Inflammatory macrophage (primary cell): ENCODE measurements at places on chromosomes 7 and 10.
A peak's percentile ranks its signal among the peaks of the same experiment; 100 is the strongest.

- DNase-seq, result peak; percentile 86
Measured at GRCh38 chr10:43304687-43305333, 37.9 kb upstream of the RASGEF1A start.

DNA sequence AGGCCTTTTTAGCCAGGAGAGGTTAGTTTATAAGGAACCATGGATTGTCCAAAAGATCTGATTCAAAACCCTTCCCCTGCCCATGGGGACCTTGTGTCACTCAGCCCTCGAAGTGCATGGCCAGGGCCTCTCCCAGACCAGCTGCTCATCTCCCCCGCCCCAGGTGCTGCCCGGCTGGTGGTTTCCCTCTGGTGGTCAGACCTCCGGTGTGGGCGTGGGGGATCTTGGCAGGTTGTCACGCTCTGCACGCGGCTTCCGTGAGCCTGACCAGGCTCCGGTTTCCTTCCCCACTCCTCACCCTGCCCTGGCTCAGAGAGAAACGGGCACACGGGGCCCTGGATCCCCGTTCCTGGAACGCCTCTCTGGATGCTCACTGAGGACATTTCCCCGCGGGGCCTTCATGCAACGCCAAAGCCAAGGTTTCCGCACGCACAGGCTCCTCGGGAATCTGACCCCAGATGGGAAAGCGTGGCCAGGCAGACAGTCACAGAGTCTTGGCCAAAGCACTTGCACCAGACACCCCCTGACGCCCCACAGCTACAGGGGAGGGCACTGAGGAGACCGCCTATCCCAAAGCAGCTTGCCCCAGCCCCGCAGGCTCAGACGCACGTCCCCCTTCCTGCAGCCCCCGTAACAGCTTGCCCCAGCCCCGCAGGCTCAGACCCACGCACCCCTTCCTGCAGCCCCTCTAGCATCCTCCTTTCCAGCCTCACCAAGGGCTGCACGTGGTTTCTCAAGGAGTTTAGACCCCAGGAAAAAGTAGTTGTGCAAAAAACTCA, 7.8 kb upstream of the DIP2C start:
- DNase-seq, result no peak

GRCh38 chr7:42002654-42003053, 234.4 kb downstream of the GLI3 start:
- DNase-seq, result no peak

DNA sequence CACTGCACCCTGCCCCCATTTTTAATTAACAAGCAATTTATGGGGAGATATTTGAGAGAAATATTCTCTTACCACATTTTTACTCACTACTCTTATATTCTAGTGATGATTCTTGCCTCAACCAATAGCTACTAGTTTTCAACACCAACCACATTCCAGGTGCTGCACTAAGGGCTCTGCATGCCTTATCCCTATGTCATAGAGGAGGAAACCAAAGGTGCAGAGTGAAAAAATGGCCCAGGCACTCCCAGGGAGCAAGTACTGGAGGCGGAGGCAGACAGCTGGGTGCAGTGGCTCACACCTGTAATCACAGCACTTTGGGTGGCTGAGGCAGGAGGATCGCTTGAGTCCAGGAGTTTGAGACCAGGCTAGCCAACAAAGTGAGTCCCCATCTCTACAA, 35.5 kb upstream of the TPST1 start:
- no peak for DNase-seq

DNA sequence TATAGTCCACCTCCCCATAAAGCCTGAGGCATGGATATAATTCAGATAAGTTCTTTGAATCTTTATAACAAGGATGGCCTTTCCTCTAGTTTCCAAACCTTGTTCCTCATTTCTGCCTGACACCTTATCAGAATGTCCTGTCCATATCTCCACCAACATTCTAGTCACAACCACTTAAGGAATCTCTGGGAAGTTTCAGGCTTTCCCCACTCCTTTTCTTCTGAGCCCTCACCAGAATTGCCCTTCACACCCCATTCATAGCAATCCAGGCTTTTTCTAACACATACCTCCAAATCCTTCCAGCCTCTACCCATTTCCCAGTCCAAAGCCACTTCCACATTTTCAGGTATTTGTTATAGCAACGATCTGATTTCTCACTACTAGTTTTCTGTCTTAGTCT, 18.0 kb upstream of the DIP2C start:
- DNase-seq, result no peak

- DNase-seq, result peak; percentile 26
Measured at GRCh38 chr7:23373151-23374004, 74.2 kb downstream of the MALSU1 start.

DNA sequence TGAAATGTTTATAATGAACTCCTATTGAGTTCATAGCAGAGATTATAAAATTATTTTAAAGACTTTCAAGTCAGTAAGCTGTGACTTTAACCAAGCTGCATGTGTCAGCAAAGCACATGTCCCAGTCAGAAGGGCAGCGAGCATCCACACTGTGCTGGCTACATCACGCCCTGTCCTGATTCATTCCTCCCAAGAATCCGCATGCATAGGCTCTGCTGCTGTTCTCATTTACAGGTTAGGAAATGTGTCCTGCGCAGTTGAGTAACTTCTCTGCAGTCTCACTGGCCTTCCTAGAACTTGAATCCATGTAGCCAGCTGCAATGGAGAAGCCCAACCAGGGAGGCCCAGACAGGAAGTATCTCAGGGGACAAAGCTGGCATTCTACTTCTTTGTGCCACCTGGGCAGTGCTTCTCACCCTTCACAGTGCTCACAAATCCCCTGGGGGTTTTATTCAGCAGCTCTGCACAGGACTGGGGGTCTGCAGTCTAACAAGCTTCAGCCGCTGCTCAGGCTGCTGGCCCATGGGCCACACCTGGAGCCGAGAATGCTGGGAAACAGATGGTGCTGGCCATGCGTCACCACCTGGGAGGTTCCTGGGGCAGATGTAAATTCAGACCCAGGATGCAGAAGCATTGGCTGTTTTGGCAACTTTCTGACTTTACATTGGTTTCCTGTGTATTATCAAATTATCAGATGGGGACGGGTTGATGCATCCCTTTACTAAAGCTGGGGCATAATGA, 192.8 kb upstream of the GDF10 start:
- DNase-seq, result peak; percentile 29

DNA sequence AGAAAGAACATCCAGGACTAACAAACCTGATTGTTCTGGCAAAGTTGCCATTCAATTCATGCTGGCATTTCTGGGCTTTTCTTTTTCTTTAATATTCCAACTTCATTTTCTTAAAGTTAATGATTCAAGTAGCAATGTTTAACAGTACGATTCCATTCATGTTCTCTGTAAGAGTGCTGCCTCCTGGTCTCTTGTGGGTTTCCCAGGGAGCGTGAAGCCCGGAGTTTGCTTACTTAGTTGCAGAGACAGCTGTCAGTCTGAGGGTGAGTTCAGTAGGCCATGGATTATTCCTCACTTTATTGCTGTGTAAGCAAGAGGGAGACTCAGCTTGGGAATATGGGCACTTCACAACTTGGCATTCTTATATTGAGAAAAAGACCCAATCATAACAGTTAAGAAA, 142.2 kb downstream of the TWIST1 start:
- no peak for DNase-seq

DNA sequence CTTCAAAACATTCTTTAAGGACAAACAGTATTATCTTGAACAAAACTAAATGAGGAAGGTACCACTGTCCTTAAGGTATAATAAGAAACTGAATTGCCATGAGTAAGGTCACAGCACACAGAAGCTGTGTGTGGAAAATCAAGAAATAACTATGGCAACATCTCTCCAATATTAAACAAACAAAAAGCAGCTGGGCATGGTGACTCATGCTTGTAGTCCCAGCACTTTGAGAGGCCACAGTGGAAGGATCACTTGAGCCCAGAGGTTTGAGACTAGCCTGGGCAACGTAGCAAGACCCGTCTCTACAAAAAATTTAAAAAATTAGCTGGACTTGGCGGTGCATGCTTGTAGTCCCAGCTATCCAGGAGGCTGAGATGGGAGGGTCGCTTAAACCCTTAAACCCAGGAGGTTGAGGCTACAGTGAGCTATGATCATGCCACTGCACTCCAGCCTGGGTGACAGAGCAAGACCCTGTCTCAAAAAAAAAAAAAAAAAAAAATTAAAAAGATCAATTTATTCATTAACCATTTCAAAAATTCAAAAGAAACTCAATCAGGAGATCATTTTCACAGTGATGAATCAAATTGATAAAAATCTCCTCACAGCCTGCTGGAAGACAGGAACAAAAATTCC, 195.4 kb downstream of the SKIDA1 start:
- DNase-seq, result peak; percentile 11

DNA sequence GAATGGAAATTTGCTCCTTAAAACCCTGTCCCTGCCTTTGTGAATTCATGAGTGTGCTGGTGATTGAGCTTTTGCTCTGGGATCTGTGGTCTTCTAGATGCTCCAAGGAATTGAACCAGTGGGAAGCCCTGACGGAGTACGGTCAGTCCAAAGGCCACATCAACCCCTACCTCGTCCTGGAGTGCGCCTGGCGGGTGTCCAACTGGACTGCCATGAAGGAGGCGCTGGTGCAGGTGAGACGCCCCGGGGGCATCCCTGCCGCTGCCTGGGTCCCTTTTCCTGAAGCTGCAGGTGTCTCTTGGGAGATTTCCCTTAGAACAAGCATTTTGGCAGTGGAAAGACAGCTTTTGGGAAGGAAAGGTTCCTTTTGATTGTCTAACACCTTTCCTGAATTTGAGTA, 100.3 kb downstream of the TRRAP start:
- no peak for DNase-seq

- DNase-seq, result no peak
Measured at GRCh38 chr10:116720241-116720643, 22.1 kb downstream of the HSPA12A start.

GRCh38 chr10:1667392-1667791, 69.9 kb downstream of the ADARB2 start:
- DNase-seq, result no peak

GRCh38 chr10:77289790-77290189, 347.8 kb downstream of the KCNMA1 start:
- DNase-seq, result no peak

DNA sequence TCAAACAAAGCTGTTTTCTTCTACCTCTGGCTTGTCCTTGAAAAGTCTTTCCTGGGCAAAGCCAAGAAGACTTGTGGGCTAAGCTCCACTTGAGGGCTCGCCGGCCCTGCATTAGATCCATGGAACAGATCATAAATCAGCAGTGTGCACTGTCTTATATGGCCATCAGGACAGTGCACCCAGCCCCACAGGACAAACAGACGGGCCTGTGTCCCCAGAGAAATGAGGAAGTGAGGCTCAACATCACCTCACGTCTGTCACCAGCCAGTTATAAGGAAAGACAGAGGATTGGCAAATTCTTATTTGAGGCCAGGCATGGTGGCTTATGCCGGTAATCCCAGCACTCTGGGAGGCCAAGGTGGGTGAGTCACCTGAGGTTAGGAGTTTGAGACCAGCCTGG, 12.3 kb upstream of the IFT22 start:
- peak; percentile 31 for DNase-seq

DNA sequence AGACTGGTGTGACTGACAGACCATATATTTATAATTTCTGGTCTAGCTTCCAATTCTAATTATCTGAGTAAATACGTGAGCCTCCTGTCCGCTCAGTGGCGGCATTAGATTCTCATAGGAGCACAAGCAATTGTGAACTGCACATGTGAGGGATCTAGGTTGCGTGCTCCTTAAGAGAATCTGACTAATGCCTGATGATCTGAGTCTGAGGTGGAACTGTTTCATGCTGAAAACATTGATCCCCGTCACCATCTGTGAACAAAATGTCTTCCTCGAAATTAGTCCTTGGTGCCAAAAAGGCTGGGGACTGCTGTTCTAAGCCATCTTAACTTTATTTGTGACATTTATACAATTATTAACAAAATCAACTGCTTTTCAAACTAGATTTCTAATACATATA, 164.7 kb upstream of the MEOX2 start:
- DNase-seq, result no peak

GRCh38 chr10:97905276-97905675, 55.6 kb downstream of the GOLGA7B start:
- no peak for DNase-seq

DNA sequence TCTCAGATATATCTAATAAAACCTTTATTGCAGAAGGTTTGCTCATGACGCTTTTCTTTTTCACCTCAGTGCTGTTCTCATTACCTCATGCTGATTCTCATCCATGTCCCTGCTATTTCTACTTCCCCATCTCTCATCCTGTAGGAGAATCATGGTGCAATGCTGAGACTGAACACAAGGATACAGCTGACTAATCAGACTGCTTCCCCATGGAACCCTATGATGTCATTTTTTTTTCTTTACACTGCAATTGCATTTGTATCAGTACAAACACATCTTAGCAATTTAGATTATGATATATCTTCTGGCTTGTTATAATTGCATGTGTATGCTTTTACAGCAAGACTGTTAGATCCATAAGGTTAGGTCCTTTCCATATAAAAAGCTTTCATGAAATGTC, 93.7 kb downstream of the SEMA3A start:
- peak; percentile 33 for DNase-seq

DNA sequence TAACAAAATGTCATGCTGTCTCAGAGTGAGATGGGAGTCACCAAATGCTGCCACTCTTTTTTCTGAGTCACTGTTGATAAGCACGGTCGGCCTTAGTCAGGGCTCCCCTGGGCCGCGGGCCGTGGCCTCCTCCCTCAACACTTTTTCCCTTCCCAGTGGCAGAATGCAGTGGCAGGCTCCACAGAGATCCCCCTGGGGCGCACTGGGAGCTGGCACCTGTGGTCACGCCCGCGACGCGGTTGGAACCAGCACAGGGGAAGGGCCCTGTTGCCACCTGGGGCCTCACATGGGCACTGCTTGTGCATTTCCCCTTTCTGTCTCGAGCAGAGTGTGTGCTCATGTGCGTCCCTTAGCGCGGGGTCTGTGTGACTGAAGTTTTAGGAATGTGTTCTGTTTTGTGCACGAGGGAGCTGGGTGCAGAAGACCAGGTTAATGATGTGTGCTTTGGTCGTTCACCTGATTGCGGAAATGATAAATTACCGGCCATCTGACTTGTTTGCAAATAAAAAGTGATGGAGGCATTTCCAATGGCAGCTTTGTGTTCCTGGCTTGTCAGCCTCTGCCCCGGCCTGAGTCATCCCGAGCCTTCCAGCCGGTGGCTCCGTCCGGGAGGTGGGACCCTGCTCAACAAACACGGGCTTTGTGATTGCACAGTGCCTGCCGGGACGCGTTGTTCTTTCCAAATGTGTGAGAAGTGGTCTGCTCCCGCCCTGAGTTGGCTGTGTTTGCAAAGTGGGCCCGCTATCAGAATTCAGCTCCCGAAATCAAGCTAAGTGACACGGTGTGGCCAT, 100.7 kb downstream of the NKX6-2 start:
- DNase-seq, result no peak

DNA sequence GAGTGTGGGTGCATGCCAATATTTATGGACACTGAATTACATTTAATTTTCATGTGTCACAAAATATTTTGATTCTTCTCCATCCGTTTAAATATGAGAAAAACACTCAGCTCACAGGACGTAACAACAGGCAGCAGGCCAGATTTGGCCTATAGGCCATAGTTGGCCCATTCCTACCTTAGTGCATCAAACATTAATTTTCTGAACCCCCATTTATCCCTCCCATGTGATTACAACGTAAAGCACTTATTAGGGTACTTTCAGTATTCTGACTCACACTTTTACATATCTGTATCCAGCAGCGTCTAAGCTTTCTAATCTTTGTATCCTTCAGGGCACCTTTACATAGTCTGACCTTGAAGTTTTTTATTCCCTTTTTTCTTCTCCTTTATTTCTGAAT, 4.0 kb downstream of the IDI1 start:
- no peak for DNase-seq
